ENCODE measurements at places on chromosomes 5 and 9.

DNA sequence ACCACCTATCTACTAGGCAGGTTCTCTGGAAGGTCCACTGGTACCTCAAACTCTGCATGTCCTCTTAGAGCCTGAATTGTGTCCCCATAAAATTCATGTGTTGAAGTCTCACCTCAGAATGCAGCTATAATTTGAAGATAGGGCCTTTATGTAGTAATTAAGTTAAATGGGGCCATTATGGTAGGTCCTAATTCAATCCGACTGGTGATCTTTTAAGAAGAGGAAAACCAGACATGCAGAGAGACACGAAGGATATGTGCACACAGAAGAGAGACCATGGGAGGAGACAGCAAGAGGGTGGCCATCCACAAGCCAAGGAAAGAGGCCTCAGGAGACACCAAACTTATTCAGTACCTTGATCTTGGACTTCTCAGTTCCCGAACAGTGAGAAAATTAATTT lies 345.4 kb downstream of the ENC1 start:
- no peak for DNase-seq

DNA sequence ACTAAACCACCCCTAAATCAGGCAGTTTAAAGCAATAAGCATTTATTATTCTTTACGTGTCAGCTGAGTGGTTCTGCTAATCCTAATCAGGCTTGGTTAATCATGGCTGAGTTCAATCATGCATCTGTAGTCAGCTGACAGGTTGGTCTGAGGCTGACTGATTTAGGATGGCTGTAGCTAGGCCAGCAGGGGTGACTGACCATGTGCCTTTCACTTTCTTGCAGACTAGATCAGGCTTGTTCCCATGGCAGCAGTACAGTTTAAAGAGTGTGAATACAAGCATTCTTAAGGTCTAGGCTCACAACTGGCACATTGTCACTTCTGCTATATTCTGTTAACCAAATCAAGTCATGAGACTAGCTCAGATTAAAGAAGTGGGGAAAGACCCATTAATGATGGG lies 16.1 kb upstream of the MPDZ start:
- DNase-seq, result no peak

GRCh38 chr9:119094086-119094485 lies 275.1 kb downstream of the BRINP1 start:
- DNase-seq, result no peak

DNA sequence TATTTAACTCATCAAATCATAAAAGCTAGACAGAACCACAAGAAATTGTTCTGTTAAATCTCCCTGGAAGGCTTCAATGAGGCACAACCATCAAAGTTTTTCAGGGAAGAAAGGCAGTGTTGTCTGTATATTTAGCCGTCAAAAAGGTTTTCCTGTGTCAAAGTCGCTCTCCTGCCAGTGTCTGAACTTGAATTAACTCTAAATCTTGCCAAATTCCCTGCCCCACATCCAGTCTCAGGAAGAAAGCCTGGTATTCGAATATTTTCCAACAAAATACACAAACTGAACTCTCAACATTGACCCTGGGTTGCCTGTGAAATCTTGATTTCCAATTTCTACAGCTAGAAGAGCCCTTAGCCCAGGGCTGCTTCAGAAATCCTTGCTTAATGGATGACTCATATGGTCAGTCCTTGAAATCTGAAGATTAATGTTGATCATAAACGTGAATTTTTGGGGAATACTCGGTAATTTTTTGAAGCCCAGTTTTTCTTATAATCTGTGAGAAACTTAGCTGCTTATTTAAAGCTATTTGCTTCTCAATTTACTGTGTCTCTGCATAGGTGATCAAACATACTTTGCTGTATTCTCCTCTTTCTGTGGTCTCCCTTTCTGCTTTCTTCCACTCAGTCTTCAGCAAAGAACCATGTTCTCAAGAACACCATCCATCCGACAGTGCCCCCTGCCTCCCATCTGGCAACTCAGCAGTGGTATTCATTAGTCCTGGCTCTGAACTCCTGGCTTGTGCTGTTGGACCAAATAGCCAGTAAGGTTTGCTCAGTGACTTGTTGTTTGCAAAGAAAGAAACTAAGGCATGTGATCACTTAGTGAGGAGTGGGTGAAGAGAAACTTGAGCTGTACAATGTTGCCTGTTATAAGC lies 58.9 kb downstream of the NREP start:
- DNase-seq, result no peak

GRCh38 chr9:36123515-36123914 lies 13.0 kb upstream of the GLIPR2 start:
- no peak for DNase-seq

- no peak for DNase-seq
Observed at GRCh38 chr9:108835831-108836230, 20.0 kb downstream of the ACTL7B start.

DNA sequence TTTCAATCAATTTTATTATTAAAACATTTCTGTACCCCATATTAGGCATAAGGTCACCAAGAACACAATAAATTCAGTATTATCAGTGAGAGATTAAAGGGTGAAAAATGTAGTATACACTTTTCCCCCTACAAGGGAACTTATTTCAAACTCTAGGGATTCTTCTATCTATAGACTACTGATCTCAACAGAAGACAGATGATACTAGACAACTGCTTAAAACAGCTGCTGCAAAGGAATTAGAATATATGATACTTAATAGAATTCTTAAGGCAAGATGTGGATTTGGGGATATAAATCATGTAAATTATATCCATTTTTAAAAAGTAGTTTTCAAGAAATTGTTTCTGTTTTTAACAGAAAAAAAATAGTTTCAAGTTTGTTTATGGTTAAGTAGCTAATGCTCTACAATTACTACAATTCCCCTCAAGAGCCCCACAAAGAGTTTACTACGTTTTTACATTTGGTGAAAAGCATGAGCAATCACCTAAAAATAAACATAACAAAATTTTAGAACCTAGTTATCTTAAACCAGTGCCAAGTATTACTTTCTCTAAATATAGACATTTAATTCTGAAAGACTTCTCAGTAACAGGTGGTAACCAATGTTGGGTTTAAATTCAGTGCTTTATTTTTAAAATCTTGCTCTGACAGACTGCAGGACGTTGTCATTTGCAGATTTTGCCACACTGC lies 6.0 kb downstream of the KIF24 start:
- no peak for DNase-seq

DNA sequence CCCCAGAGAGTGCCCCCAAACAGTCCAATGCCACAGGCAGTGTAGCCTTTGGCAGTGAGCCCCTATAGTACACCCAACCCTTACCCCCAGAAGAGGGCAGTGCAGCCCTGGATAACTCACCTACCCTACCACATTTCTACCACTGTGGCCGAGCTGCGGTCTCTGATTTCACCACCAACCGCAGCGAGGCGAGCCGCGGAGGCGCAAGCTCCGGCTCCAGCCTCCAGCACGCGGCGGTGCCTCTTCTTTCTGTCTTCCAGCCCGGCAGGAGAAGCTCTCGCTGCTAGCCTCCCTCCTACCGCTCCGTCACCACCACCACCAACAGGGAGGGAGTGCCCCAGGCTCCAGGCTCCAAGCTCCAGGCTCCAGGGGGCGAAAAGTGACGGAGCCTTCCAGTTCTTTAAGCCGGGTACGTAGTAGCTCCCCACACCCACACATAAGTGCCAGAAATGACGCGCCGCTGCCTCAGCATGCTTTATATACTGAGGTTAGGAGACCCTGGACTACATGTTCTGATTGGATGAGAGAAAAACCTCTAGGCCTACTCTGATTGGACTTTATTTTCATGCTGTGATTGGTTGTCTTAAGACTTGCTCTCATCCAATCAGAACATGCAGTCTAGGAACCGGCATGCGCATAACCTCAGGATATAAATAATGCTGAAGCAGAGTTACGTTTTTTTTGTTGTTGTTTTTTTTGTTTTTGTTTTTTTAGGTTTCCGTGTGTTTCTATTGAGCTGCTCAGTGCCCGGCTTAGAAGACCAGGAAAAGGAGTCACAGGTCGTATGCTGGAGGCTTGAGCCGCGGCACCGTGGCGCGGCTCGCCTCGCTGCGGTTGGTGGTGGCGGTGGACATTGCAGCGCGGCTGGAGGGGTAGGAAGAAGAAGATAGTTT lies at the start of gene PCAT7:
TSS of gene PCAT7 (plus strand) at position 645 of the 893 bp plus-strand sequence.
- peak; percentile 71 for DNase-seq

- DNase-seq, result no peak
Observed at GRCh38 chr5:92163906-92164305, 780.8 kb upstream of the ARRDC3 start.

DNA sequence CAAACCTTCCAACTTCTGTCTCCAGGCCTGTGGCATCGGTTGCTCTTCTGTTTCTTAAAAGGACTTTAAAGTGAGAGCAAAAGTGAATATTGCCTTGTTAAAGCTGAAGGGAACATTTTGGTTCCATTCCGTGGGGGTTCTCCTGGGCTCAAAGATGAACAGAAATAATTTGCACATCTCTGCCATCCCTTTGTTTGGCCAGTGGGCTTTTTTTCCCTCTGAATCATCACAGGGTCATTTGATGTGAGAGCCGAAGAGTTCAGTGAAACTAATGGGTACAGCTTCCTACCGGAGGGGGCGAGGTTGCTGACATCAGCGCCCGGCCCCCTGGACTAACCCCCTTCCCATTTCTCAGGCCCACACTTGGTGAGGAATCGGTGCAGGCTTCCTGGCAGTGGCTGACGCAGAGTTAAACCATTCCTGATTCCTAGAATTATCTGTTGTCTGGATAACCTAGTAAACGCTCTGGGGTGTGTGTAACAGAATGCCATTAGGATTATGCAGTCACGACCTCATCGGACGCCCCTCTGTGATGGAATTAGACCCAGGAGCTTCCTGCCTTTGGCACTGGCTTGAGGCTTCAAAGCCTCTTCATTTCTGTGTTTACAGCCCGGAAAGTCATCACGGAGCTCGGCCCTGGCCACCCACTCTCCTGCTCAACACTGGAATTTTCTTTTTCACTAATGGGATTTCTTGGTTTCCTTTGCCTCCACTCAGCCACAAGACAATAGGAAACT lies 61.6 kb upstream of the RPL26L1 start:
- DNase-seq, result no peak

DNA sequence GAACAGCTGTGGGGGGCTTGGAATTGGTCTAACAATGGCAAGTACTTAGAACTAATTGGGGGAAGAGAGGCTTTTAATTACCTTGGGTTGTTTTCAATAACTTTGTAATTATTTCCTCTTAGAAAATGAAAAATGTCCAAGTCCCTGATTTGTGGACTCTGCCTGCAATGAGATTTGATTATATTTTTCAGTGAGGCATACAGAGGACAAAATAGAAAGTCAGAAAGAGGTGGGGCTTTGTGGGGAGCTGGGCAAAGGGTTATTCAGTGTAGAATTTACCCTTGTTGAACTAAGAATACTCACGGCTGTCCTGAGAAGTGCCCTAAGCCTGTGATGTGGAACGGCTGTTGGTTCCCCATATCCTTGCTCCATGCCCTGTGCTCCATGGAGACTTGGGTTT lies 153.0 kb downstream of the ICE1 start:
- no peak for DNase-seq

GRCh38 chr9:130010151-130010988 lies 32.6 kb downstream of the FNBP1 start:
- no peak for DNase-seq

- DNase-seq, result no peak
Observed at GRCh38 chr9:73845539-73845938, 651.6 kb upstream of the RORB start.

- no peak for DNase-seq
Observed at GRCh38 chr5:3980156-3980555, 384.5 kb downstream of the IRX1 start.

- no peak for DNase-seq
Observed at GRCh38 chr9:70093944-70094343, 50.3 kb downstream of the MAMDC2 start.

DNA sequence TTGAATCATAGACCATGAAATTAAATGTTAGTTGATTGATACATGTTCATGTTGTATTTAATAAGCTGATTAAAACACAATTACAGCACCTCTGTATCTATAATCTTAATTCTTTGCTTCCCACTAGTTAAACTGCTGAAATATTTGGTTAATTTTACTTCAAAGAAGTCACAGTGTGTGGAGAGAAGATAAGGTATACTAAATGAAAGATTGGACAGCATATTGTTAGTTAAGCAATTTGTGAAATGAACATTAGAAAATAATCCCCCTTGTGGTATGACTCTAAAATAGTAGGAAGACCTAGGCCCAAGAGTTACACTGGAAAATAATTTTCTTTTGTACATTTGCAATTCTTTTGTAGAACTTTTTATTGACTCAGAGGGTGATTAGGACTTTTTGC lies 30.3 kb downstream of the MAN2A1 start:
- DNase-seq, result no peak

DNA sequence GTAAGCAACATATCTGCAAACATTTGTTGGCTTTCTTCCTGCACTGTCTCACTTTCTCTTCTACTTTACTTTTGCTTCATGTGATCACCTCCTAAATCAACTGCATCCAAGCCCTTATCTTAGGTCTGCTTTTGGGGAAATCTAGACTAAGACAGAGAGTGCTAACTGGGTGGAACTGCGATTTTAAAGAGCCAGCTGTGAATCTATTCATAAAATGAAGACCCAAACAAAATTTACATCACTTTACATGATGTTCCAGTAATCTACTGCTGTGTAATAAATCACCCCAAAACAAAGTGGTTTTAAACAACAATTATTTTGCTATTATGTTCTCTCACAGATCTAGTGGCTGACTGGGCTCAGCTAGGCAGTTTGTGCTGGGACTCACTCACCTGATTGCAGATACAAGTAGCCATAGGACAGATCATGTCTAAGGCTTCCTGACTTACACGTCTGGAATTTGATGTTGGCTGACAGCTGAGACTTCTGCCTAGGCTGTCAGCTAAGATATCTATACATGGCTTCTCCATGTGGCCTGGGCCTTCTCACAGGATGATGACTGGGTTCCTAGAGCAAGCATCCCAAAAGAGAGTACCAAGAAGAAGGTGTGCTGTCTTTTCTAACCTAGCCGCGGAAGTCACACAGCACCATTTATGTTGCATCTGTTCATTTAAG lies 145.1 kb upstream of the TBCA start:
- DNase-seq, result no peak

DNA sequence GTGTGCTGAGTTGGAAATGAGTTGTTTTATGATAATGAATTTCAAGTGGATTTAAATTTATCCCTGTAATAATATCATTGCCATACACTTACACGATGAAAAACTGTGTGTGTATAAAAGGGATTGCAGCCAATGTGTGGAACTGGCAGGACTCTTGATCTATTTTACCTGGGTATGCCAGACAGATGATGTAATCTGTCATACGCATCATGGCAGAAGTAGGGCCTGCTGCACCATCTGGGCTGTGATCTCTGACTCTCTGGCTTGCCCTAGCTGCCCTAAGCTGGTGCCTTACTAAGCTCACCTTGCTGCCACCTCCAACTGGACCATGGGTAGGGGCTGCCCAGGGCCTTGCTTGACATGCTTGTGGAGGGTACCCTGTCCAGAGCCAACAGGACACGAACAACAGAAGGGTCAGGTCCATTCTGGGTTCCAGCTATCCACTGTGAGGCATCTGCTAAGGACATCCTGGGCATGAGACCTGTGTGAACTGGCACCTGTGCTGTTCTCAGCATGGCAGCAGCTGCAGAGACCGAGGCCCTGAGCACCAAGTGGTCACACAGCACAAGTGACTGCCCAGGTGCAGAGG lies 184.2 kb downstream of the FSTL4 start:
- DNase-seq, result no peak

GRCh38 chr9:77424993-77425392 lies 223.1 kb downstream of the GNA14 start:
- DNase-seq, result no peak

- DNase-seq, result no peak
Observed at GRCh38 chr9:125262294-125262991, 817 bp downstream of the GAPVD1 start.

- no peak for DNase-seq
Observed at GRCh38 chr9:133968966-133969617, 23.0 kb downstream of the VAV2 start.

- DNase-seq, result no peak
Observed at GRCh38 chr5:112267231-112267630, 151.8 kb downstream of the EPB41L4A start.

GRCh38 chr5:13659391-13659790 lies 285.1 kb downstream of the DNAH5 start:
- no peak for DNase-seq

All from GF-D8 (cell line).